ENCODE measurements at places on chromosomes 5 and 9.

DNA sequence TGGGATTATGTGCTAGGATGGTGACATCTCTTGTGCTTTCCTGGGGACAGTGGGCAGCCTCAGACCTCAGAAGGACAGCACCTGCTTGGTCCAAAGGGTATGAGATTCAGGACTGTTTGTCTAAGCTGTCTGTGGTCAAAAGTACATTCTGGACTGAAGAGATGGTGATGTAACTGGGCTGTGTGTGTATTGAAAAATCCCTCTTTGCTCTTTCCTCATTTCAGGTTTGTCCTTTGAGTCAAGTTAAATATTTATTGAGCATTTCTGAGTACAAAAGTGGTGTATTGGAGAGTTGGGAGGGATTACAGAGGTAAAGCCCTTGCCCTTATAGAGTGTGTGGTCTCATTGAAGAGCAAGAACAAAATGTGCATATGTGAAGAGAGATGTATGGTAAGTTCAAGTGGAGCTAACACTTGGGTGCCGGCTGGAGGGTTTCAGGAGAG, 46.7 kb downstream of the RCL1 start:
- DNase-seq, result no peak

DNA sequence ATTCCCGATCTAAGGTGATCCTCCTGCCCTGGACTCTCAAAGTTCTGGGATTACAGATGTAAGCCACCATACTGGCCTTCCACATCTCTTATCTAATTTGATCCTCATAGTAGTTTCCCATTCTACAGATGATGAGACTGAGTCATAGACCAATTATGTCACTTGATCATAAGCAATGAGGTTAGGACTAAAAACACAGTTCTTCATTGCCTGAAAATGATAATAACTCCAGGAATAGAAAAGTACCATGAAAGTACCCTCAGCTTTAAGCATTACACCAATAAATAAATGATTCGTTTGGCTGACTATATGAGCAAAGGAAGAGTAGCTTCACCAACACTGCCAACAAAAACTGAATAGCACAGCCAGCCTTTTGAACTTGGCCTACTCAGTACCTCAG, 389.5 kb downstream of the ACTL7B start:
- no peak for DNase-seq

DNA sequence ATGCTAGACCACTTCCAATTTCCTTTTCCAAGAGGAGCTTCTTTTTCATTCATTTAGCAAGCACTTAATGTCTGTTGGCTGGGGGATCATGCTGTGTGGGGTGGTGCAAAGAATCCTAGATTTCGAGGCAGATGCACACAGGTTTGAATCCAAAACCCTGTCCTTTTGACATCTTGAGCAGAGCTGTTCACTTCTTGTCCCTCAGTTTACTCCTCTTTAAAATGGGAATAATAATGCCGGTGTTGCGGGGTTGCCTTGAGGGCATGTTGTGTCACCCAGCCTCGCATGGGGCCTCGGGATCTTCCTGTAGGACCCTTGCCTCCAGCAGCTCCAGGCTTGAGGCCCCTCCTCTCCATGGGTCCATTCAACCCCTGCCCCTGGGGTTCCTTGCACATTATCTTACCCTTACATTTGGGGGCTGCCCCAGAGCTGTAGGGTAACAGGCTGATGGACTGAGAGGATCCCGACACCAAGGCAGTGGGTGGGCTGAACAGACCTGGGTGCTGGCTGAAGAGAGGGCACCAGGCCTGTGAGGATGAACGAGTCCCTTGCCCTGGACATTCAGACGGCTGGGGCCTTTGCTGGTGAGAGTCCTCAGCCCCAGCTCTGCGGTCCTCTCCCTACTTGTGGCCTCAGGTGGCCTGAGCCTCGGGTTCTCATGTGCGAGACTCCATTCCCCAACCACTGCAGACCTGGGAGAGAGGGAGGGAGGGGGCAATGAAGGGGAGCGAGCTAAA, 145.8 kb downstream of the BARX1 start:
- no peak for DNase-seq

DNA sequence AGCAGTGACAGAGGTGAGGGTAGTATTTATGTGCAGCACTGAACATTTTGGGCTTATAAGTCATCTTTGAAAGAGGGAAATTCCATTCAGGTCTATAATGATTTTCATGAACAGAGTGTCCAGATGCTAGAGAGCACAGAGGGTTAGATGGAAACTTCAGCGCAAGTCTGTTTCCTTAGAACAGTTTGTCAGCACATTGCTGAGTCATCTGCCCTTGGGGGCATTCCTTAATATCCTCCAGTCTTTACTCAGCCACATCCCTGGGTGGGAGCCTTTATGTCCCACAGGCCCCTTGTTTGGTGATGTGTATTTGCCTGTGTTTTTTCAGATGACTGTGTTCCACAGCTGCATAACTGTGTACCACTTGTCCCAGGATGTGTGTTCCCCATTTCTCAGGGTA, 138.5 kb upstream of the S1PR3 start:
- DNase-seq, result no peak

- DNase-seq, result no peak
Observed at GRCh38 chr9:96782235-96782634, 4.3 kb upstream of the ZNF510 start.

DNA sequence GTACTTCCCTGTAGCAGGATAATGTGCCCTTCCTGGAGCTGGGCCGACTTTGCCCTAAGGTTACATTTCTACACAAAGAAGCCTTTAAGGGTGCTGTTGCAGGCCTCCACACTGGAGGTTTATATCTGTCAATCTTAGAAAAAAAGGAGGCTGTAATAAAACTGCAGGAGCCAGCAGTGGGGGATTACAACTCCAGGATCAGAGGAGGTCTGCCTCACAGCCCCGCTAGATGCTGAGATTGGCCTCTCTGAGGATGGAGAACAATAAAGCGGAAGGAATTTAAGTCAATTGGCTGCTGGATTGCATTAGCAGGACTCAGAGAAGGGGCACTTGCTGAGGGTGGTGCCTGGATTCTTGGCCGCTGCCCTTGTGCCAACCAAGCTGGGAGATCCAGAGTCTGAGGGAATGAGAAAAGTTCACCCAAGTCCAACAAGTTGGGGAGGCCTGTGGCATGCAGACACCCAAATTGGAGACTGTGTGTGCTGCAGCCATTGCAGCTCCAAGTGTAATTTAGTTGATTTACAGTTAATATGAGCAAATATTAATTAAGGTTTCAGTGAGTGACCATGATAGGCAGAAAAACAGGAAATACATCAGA, 99.0 kb upstream of the SSBP2 start:
- DNase-seq, result no peak

DNA sequence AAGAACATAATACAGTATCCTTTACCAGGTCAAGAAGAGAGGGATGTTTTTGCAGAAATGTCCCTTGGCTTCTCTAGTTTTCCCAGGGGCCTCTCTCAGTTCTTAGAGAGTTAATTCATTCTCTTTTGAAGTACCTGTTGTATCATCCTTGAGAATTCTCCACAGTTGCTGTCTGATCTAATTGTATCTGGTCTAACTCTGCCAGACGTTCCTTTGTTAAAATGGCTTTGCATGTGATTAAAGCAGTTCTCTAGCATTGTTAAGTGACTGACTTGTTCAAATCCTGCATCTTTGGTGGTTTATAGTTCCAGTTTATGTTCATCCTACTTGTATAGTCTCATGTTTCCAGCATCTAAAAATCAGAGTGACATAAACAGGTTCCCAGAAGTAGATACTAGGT, 65.0 kb downstream of the KIAA1958 start:
- no peak for DNase-seq

DNA sequence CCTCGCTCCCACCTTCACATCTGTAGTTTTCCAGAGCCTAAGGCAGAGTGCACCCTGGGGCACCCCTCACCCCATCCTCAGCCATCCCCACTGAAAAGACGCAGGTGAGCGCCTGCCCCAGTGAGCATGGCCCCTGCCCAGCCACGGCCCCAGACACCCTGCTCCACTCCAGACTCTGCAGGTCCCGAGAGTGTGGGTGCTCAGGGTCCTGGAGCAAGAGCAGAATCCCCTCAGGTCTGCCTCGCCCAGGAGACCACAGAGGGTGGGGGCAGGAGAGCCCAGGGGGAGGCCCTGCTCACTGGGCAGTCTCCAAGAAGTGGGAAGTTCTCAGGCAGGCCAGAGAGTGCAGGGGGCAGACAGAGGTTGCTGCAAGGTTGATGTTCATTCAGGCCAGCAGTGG, 158.6 kb upstream of the PPP1R26 start:
- no peak for DNase-seq

Data from stimulated activated CD8-positive, alpha-beta memory T cell treated with anti-CD3 and anti-CD28 coated beads, Interleukin-12 subunit alpha, Interleukin-12 subunit beta, amount 100 ng/mL, for 1 hour (primary cell).